ENCODE measurements at places on chromosomes 4 and X.
A peak's percentile ranks its signal among the peaks of the same experiment; 100 is the strongest.

DNA sequence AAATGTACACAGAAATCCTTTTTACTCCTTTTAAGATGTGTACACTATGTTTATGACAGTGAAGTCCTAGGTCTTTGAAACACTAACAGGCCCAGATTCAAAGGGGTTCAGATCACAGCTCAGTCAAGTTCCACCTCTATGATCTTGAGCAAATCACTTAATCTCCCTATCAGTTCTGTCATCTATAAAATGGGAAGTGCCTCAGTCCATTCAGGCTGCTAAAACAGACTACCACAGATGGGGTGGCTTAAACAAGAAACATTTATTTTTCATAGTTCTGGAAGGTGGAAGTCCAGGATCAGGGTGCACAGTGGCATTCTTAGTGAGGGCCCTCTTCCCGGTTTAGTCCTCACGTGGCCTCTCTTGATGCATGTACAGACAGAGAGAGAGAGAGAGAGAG lies 117.1 kb downstream of the CORIN start:
- no peak for DNase-seq

DNA sequence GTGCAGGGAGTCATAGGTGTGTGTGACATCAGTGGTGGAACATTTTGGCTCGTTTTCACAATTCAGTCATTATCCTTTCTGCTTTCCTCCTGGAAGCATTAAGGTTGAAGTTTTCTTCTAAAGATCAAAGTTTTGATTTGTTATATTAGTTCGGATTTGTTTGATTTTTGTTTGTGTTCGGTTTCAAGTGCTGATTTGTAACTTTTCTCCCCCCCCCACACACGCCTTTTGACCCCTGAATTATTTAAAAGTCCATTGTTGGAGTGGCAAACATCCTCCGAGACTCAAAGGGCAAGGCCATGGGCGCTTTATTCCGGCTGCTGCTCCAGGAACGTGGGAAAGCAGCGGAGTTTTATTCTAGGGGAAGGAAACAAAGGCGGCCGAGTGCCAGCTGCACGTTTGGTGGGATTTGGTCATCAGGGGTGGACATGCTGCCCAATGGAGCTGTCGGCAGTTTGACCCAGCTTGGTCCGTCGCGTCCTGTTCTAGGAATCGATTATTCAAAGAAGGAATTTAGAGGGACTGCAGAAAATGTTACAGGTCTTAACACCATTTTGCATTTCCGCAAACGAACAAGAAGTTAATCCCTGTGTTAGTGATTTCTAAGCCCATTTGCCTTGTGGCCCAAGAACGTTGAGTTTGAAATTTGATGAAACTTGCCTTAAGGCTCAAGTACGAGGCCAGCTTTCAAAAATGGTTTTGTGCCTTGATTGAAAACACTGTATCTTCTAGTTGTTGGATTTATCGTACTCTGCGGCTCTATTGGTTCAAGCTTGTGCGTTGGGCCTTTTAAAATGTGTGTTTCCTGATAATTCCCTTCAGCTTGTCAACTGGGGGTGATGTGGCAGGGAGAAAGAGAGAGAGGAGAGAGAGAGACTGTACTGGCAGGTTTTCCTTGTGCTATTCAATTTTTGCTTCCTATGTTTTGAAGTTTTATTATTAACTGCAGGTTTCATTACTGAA lies 565 bp upstream of the ZNF41 start:
- DNase-seq = no peak

- no peak for DNase-seq
These were observed 8.4 kb downstream of the CFAP299 start for GRCh38 chr4:80343887-80344286.

DNA sequence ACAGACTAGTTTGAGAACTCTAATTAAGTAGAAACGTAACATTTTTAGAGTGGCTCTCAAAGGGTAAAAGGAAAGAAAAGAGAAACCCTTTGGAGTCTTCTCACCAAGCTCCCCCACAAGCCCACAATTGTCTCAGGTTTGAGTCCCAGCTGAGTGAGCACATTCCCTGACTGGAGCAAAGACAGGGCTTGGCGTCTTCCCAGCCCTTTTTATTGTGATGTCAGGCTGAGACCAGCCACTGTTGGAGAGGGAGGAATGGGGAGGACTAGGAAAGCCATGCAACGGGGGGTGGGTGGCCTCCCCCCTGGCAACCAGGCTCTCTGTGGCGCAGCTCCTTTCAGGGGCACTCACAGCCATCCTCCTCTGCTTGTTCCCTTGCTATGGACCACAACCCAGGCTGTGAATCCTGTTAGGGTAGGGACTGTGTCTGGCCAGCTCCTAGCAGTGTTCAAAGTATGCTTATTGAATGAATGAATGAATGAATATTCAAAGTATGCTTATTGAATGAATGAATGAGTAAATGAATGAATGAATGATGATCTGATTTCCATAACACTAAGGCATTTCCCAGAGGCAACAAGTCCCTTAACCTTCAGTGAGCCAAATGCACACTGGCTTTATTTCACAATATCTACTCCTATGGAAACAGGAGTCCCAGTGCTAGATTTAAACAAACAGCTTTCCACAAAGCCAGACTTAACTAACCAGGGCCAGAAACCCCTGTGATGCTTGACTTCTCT lies 413.3 kb downstream of the MID1IP1 start:
- DNase-seq = no peak

GRCh38 chr4:99642725-99643489 lies 14.7 kb downstream of the C4orf54 start:
- DNase-seq = no peak

DNA sequence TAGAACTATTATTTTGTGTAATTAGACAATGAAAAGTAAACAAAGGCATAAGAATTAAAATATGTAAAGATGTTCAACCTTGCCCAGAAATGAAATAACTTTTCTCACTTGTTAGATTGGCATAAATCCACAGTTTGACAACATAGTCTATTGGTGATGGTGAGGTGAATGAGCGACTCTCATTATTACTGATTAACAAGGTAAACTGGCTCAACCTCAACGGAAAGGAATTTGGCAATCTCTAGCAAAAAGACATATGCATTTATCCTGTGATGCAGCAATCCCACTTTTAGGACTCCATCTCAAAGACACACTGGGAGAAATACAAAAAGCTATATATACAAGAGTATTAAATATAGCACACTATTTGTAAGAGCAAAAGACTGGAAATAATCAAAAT lies 22.3 kb downstream of the UBA6 start:
- DNase-seq = no peak

GRCh38 chrX:52015794-52016193 lies 53.2 kb downstream of the MAGED4B start:
- DNase-seq = no peak

DNA sequence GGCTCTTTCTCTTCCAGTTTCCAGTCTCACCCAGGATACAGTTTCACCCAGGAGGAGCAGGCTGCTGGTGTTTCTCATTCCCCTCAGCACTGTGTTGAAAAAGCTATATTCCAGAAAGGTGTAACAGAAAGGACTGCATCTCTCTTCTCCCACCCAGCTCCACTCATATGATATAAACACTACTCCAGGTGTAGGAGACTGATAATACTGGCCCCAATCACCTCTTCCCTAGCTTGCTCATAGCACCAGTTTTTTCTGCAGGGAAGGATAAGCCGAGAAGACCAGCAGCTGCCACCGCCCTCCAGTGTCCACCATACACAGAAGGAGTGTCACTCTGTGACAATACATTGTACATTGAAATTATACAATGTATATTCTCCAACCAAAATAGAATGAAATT lies 105.5 kb upstream of the STK26 start:
- DNase-seq = no peak

GRCh38 chr4:85498068-85498733 lies 23.3 kb downstream of the ARHGAP24 start:
- peak; percentile 7 for DNase-seq

DNA sequence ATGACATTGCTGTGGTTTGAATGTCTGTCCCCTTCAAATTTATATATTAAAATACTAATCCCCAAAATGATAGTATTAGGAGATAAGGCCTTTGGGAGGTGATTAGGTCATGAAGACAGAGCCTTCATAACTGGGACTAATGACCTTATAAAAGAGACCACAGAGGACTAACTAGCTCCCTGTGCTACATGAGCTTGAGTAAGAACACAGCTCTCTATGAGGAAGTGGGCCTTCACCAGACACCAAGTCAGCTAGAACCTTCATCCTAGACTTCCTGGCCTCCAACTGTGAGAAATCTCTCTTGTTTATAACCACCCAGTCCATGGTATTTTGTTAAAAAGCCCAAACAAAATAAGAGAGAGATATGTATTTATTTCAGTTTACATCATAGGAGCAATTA lies 242.2 kb upstream of the CTSO start:
- no peak for DNase-seq

- DNase-seq = no peak
These were observed 46.6 kb downstream of the CLOCK start for GRCh38 chr4:55500072-55500471.

DNA sequence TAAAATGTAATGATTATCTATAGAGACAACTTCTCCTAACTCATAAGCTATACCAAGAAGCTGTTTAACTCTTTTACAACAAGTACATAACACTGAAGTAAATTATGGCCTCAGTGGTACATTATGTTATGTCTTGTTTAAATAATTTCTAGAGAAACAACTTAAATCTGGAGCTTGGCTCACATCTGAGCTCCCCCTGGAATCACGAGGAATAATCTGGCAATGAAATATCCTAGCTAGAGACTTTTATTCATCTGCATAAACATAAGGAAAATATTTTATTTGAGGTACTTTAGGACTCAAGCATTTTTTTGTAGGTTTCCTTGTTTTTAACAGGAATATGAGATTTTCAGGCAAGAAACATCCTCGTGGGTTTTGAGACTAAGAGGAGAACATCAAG lies 354.7 kb upstream of the SLC7A11 start:
- no peak for DNase-seq

- DNase-seq = no peak
These were observed 81.1 kb downstream of the ARAP2 start for GRCh38 chr4:36163198-36163597.

DNA sequence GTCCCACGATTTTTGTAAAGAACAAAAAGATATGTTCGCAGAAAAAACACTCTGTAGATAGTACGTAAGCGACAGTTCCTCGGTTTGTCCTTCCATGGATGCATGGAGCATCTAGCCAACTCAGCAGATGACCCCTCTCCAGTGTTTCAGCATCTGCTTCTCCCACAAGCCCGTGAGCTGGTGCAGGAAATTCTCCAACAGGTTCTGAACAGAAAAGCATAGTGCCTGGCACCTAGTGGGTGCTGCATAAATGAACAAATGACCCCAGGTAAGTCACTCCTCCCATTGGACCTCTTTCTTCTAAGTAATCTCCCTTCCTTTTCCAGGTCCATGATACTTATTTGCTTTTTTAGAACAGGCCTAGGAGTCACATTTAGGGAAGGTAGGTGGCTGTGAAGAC lies 966 bp upstream of the KIAA0232 start:
- DNase-seq = no peak

GRCh38 chr4:132238697-132239096 lies 910.4 kb upstream of the PCDH10 start:
- no peak for DNase-seq

DNA sequence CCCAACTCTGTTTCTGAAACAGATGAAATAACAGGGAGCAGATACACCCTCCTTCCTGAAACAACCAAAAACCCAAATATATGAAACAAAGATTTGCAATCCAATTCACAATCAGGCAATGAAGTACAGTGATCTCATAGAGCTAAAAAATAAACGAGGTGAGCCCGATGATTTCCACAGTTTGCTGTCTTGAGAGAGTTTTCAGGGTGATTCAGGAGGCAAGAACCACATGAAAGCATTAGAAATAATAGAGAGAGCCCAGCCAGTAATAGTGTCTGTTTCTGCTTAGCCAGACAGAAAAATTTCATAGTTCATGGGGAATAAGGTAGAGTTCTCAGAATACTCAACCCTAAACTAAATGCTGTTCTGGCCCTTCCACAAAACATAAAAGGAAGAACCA lies 296.2 kb downstream of the PDHA2 start:
- no peak for DNase-seq

DNA sequence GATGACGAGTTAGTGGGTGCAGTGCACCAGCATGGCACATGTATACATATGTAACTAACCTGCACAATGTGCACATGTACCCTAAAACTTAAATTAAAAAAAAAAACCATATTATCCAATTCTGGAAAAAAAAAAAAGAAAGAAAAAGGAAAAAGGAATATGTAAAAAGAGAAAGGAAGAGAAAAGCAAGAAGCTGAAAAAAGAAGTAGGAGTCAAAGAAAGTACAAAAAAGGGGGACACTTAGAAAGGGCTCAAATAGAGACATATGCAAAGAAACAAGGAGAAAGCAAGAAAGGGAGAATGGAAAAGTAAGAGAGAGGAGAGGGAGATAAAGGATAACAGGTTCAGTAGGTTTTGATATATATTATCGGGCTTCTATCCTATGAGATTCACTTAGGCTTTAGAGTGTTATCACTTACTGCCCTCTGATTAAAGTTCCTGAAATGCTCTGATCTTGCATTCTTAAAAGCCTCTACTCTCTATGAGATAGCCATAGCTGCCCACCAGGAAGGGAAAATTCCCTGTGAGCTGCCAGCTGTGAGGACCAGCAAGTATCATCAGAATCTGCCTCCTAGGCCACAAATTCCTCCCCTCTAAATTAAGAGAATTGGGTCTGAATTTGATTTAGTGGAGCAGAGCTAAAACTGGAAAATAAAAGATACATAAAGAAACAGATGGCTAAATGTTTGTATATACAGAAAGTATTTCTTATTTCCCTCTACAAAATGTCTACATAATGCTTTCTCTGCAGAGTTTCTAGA lies 95.2 kb downstream of the AMMECR1 start:
- DNase-seq = no peak

DNA sequence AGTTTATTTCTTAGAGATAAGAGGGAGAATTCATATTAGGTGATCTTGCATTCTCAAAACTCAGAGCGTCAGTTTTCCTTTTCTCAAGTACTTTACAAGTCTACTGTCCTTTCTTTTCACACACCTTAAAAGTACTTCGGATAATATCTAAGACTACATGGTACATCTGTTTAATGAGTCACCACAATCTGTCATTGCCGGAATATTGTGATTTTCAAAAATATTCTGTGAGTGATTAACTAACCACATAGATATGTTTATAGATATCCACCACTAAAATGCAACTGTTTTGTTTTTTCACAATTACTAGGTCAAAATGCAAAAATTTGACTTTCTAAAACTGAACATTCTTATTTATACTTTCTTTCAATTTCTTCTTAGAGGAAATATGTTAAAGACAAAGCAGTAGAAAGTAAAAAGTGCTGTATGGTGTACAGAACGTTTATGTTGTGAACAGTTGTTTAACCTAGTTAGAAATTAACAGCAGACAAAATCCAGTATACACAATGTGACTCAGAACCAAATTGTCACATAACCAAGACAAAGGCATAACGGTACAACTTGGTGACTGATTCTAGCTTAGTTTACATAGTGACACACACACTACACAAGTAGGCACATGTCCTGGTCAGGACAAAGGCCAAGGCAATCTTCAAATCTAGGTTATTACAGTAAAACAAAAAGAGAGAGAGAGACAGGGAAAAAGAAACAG lies 482.9 kb downstream of the NAF1 start:
- DNase-seq = no peak

DNA sequence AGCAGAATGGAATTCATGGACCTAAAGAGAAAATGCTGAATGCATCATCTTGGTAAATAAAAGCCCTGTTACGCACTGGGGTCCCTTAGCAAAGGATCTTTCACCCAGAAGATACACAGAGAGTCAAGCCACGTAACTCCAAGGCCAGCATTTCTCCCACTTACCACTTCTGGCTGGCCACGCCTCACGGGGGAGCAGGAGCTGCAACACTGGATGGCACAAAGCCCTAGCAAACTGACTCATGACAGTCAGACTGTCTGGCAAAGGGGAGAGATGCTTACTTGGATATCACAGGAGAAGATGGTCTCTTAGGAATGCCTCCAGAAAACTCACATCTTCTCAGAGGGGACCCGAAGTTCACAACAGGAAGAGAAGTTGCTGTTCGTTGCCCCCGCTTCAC lies 51.4 kb upstream of the BCLAF3 start:
- no peak for DNase-seq

GRCh38 chr4:56744030-56744429 lies 62.9 kb upstream of the HOPX start:
- no peak for DNase-seq
